ENCODE measurements at places on chromosomes 16 and 17.

DNA sequence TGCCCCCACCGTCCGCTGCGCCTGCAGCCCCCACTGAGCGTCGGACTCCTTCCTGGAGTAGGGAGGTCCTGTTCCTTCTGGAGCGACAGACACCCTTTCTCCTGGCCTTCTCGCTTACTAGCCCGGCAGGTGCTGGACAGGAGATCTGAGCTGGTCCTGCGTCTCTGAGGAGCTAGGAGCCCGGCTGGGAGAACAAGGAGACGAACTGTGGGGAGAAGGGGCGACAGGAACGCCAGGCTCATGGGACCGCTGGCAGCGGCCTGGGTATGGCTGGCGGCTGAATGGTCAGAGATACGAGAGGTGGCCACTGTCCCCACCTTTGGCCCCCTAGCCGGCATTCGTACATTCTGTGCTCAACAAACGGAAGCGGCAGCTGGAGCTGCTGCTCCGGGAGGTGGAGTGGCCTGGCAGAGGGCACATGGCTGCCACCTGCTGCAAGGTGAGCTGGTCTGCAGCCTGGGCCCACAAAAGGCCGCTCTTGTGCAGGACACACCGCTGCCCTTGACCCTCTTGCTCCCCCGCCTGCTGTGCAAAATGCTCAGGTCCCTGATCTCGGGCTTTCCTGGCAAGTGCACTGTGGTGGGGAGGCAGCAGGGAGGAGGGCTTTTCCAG is 2066.7 kb downstream of the TP53TG3F start:
- no peaks in the 10 kb centered on the region for H3K4me1 ChIP-seq
- no peak for DNase-seq
- no peak overlapping the region for H3K27ac ChIP-seq
- 0 out of 2 replicates have a peak, but pooled peaks cover 3% of the 10 kb centered on the region for H3K36me3 ChIP-seq
- H3K4me3 ChIP-seq: no peak overlapping the region

DNA sequence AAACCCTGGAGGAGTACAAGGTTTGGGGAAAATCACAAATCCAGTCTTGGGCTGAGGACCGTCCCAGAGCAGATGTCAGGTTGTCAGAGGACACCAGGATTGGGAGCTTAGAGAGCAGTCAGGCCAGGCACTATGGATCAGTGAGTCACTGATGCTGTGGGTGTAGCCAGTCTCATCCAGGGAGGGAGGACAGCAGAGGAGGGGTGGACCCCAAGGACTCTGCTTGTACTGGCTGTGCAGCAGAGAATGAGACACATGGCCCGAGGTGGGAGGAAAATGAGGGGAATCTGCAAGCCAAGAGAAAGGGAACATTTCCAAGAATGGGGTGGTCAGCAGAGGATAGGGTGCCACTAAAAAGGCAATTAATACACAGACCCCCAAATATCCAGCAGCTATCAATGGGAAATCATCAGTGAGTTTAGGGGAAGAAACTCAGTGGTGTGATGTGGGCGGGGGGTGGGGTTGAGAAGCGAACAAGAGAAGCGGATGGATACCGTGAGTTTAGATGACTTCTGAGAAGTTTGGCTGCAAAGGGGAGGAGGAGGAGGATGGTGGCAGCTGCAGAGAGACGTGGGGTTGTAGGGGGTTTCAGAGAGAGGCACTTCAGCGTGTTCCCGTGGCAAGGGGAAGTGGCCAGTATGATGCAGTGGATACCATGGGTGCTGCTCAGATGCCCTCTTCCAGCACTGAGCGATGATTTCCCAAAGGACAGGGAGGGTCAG is 43.9 kb downstream of the ARHGAP27 start:
- no peaks in the 10 kb centered on the region for H3K4me1 ChIP-seq
- H3K27me3 ChIP-seq: no peaks in the 10 kb centered on the region

GRCh38 chr17:40451420-40451819 is 8.2 kb downstream of the IGFBP4 start:
- no peak overlapping the region for H3K27ac ChIP-seq
- H3K36me3 ChIP-seq: peaks cover 7% of the 10 kb centered on the region
- no peak overlapping the region for H3K4me3 ChIP-seq

DNA sequence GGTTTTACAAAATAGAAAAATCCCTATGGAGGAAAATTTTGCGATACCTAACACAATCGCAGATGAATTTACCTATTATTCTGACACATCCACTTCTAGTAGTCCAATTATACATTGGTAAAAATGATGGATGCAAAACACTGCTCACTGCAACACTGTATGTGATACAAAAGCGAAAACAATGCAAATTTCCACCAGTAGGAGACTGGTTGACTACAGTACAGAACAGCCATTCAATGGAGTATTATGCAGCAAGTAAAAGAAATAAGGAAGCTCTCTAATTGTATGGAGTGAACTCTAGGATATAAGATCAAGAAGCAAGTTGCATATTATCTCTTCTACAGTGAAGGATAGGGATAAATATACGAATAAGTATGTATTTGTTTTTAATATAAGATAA is 48.5 kb downstream of the SETD6 start:
- no peak overlapping the region for H3K4me3 ChIP-seq
- DNase-seq: peak; percentile 17
- H3K36me3 ChIP-seq: peaks cover 37% of the 10 kb centered on the region
- no peak overlapping the region for H3K27ac ChIP-seq
- H3K4me1 ChIP-seq: no peaks in the 10 kb centered on the region

GRCh38 chr17:71505200-71505599 is 615.6 kb upstream of the SOX9 start:
- no peak for DNase-seq
- H3K36me3 ChIP-seq: no peaks in the 10 kb centered on the region
- H3K4me1 ChIP-seq: no peaks in the 10 kb centered on the region
- no peak overlapping the region for H3K27ac ChIP-seq

DNA sequence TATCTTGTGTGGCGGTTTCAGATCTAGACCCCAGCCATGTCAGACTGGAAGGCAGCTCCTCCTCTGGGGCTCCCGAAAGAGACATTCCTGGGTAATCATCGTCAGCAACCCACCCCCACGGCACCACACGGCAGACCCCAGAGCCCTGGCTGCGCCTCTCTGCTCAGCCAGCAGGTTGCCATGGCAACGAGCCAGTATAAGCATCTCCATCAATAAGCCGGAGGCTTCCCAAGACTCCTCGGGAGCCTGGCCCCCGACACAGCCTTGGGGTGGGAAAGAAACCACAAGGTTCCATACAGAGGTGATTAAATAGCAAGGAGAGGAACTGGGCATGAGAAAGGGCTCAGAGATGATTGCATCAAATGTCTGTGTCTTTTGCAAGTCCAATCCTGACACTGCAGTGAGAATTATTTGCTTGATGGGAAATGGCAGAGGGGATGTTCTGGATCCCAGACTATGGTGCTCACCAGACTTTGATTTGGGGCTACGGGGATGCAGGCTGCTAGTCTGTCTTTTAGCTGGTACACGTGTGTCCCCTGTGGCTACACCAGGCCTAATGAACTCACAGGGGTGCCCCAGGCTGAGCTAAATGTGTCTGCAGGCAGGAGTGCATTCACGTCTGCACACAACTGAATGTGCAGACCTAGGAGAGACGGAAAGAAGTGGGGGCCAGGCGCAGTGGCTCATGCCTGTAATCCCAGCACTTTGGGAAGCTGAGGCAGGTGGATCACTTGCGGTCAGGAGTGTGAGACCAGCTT is 320.5 kb upstream of the TNRC6C start:
- H3K4me3 ChIP-seq: no peak overlapping the region
- H3K27ac ChIP-seq: no peak overlapping the region
- H3K36me3 ChIP-seq: no peaks in the 10 kb centered on the region
- no peaks in the 10 kb centered on the region for H3K27me3 ChIP-seq
- peaks cover 13% of the 10 kb centered on the region for H3K4me1 ChIP-seq
- peak; percentile 52 for DNase-seq

DNA sequence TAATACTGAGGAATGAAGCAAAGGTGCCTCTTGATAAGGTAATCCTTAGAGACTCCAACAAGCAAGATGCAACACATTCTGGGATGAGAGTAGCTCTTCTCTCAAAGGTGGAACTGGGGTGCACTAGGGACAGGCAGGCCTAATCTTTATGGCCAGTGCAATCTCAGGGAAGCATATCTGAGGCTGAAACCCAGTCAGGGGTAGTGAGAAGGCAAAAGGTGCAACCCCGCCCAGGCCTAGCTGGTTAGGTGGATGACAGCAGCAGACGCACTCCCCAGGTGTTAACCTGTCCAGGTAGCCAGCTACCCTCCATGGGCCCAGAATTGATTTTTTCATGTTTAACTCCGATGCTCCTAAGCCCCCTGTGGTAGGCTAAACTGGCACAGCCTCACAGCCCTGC is 9.9 kb upstream of the SLC46A1 start:
- peaks cover 37% of the 10 kb centered on the region for H3K27me3 ChIP-seq
- H3K27ac ChIP-seq: no peak overlapping the region
- DNase-seq: no peak
- no peaks in the 10 kb centered on the region for H3K36me3 ChIP-seq
- H3K4me1 ChIP-seq: peaks cover 11% of the 10 kb centered on the region

- H3K36me3 ChIP-seq: no peaks in the 10 kb centered on the region
- H3K4me1 ChIP-seq: no peaks in the 10 kb centered on the region
- H3K27me3 ChIP-seq: no peaks in the 10 kb centered on the region
- no peak overlapping the region for H3K27ac ChIP-seq
- H3K4me3 ChIP-seq: peak overlapping the region; percentile 36
- peak; percentile 34 for DNase-seq
These were observed 30.7 kb upstream of the BAHCC1 start for GRCh38 chr17:81364278-81365147.

- H3K4me1 ChIP-seq: no peaks in the 10 kb centered on the region
- H3K4me3 ChIP-seq: no peak overlapping the region
- DNase-seq: no peak
- H3K27me3 ChIP-seq: no peaks in the 10 kb centered on the region
- no peaks in the 10 kb centered on the region for H3K36me3 ChIP-seq
- no peak overlapping the region for H3K27ac ChIP-seq
These were observed 7.6 kb upstream of the RPH3AL start for GRCh38 chr17:360092-360750.

DNA sequence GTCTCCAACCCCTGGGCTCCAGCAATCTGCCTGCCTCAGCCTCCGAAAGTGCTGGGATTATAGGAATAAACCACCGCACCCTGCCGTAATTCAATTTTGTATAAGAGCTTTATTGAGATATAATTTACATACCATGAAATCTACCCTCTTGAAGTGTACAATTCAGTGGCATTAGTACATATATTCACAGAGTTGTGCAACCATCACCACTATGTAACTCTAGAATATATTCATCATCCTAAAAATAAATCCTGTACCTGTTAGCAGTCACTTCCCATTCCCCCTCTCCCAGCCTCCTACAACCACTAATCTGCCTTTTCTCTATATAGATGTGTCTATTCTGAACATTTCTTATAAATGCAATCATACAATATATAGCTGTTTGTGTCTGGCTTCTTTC is 26.1 kb downstream of the TOM1L2 start:
- no peaks in the 10 kb centered on the region for H3K36me3 ChIP-seq
- H3K4me3 ChIP-seq: no peak overlapping the region
- peaks cover 35% of the 10 kb centered on the region for H3K4me1 ChIP-seq
- no peak overlapping the region for H3K27ac ChIP-seq

DNA sequence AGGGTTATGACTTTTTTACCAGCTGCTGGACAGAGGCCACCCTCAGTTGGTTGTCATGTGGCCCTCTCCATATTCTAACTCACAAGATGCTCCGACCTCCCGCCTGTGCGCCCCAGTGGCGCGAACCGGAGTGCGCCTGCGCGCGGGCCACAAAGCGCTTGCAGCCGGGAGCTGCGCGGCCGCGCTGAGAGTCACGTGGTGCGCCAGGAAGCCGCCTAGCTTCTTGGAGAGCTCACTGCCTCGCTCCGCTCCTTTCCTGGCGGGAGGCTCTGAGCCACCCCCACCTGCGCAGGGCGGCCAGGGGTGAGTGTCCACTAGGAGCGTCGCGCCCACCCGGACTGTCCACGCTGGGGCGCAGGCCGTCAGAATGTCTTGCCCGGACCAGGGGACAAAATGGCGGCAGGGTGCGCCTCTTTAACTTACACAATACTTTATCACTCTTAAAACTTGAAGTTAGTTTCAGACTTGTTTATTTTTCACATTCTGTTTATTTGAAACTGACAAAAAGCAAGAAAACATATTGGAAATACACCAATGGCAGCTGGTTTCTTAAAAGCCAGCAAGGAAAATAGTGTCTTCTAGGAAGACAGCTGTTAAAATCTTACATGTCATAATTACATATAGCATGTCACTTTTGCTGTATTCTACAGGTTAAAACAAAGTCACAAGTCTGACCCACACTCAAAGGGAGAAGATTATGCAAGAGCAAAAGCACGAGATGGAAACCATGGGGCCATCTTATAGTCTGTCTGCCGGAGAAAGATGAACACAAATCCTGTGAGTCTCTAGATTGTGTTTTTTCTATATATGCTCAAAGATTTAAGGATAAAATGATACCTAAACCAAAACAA is 357.9 kb downstream of the CNTNAP4 start:
- no peaks in the 10 kb centered on the region for H3K27me3 ChIP-seq
- no peak for DNase-seq
- H3K36me3 ChIP-seq: no peaks in the 10 kb centered on the region
- H3K27ac ChIP-seq: no peak overlapping the region
- no peaks in the 10 kb centered on the region for H3K4me1 ChIP-seq
